IPS DF 6.9 (cell line): ENCODE measurements at places on chromosomes 2 and 18.

GRCh38 chr2:42973726-42974125 lies 181.3 kb upstream of the HAAO start:
- DNase-seq = no peak

- no peak for DNase-seq
Observed at GRCh38 chr2:65495251-65495877, 63.0 kb upstream of the SPRED2 start.

GRCh38 chr2:44805401-44806235 lies 135.9 kb upstream of the SIX3 start:
- DNase-seq = no peak

GRCh38 chr2:42268528-42269151 lies 92.4 kb downstream of the COX7A2L start:
- no peak for DNase-seq

GRCh38 chr2:173326806-173327205 lies 27.9 kb upstream of the CDCA7 start:
- DNase-seq = no peak
